ENCODE measurements at places on chromosomes 1 and 21.

DNA sequence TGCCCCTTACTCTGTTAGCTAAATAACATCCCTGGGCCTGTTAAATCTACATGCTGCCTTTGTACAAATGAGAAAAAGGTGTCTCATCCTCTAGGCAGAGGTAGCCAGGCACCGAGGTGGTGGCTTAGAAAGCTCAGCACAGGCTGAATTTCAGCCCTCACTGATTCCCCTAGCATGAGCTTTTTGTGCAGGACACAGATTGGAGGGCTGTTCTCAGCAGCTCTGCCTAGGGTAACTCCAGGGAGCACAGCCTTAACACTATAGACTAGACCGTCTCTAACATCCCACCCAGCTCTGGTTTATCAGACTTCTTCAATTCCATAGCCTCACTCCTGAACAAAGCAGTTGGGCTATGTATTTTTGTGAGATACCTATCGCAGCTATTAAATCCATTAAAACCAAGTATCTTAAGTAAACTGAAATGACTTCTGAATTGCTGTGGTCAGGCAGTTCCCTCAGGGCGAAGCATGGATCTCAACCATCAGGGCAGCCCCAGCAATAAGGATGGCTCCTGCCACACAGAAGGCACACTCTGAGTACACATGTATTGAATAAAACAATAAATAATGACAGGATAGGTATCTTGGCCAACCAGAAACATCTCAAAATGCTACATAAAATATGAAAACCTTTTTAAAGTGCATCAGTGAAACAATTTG is 14.8 kb downstream of the S100A6 start:
- DNase-seq: no peak

- no peak for DNase-seq
Observed at GRCh38 chr1:228303596-228303995, 95.8 kb downstream of the OBSCN start.

DNA sequence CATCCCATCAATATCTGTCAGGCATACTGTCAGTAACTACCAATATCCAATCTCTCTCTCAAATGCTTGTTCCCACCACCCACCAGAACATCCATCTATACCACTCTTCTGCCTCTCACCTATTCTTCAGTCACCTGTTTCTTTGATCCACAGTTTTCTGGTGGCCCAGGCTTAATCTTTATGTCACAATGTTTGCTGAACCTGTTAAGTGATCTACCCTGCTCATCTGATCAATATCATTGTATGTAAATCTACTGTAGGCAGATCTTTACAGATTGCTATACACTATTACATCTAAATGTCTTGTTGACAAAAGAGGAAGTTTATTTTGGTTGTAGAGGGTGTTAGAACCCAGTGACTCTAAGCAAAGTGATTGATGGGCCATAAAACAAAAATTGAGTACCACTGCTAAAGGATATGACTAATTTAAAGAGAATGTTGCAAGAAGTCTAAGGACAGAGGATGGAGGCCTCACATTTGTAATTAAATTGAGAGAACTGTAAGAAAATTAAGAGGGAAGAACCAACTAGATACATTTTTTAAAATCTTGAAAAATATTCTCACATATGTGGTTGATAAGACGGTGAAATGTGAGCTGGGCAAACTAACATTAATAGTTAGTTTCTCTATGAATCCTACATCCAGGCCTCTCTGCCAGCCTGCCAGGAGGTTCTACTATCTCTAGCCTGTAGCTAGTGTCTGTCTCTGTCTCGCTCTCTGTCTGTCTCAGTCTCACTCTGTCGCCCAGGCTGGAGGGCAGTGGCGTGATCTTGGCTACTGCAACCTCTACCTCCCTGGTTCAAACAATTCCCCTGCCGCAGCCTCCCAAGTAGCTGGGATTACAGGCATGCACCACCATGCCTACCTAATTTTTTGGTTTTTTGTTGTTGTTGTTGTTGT is 34.1 kb downstream of the EGLN1 start:
- no peak for DNase-seq

DNA sequence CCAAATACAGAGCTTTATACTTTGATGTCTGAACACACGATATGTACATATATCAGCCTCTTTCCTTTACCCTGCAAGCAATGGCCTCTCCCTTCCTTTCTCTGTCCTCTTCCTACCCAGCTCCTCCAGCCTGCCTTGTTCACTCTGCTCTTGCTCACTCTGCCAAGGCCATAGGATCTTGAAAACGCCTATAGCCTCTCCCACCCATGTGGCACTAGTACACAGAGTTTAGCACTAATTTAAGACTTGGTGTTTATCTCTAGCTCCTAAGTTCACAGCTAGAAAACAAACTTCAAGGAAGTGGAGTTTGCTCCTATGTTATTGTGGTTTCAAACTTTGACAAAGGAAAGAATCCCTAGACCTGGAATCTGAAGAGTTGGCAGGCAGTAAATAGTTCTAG is 225.0 kb upstream of the RUNX1 start:
- DNase-seq: no peak

DNA sequence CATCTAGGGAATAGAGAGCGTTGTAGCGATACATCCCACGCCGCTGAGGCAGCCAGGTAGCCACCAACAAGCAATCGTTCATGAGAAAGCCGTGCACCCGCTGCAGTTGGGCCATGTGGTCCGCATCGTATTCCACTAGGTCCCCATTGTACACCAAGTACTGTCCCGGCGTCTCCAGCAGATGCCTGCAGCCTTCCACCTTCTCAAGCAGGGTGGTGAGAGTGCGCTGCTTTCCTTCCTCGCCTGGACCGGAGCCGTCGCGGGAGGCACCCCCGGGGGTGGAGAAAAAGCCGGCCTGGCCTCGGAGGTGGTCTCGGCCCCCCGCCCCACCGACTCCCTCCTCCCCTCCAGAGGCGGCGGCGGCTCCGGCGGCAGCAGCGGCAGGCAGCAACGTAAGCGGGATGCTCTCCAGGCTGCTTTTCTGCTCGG is 595 bp downstream of the EXOC8 start:
- DNase-seq: no peak

GRCh38 chr21:38486706-38487105 is 11.6 kb downstream of the ERG start:
- DNase-seq: no peak

DNA sequence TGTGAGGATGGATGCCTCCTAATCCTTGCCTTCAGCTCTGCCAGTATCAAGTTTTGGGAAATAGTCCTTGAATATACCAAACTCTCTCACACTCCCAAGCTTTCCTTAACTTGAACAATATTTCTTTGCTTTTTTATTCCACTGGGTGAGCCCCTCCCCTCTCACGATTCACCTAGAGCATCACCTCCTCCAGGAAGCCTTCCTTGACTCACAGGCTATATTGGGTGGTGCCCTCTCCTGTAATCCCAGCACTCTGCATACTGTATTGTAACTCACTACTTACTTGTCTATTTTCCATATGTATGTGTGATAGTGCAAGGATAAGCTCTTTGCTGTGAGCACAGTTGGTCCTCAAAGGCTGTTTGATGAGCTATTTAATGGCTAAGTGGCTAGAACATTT is 114.7 kb downstream of the PLXNA2 start:
- DNase-seq: no peak

DNA sequence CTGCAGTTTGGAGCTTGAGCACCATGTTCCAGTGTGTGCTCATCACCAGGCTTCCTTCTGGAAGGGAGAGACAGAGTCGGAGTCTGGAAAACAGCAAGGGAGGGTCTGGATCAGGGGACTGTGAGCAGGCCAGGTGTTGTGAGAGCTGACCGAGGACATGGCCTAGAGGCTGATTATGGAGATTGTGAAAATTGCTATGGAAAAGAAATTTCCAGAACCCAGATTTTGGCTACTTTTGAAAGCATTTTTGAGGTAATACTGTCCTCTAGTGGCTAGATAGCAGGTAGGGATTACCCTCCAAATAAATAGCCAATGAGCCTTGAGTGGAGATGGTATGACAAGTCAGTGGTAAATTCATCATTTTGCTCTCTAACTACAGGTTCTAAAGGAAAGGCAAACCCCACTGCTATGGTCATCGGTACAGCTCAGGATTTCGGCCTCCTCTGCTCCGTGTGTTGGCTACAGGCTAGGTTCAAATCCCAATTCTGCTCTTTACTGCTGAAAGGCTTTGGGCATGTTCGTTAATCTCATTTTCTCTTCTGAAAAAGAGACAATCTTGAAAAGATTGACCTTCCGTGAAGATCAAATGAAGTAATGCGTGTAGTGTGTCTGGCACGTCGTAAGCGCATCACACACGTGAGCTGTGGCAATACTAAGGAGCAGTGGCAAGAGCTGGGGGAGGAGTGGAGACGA is 1.0 kb upstream of the HAO2 start:
- no peak for DNase-seq

- no peak for DNase-seq
Observed at GRCh38 chr1:185627171-185627570, 107.0 kb upstream of the HMCN1 start.

- no peak for DNase-seq
Observed at GRCh38 chr1:52305417-52306226, 60.4 kb downstream of the CC2D1B start.

DNA sequence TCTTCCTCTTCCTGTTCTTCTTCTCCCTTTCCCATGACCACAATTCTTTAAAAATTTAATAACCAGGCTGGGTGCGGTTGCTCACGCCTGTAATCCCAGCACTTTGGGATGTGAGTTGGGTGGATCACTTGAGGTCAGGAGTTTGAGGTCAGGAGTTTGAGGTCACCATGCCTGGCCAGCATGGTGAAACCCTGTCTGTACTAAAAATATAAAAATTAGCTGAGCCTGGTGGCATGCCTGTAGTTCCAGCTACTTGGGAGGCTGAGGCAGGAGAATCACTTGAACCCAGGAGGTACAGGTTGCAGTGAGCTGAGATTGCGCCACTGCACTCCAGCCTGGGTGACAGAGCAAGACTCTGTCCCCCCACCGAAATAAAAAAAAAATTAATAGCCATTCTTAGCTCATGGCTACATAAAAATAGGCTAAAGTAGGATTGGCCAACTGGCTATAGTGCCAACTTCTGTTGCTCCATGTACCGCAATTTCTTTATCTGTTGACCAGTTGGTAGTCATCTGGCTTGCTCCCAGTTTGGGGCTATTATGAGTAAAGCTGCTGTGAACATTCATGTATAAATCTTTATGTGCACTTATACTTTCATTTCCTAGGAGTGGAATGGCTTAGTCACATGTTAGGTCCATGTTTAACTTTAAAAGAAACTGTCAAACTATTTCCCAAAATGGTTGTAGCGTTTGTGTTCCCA is 136.3 kb downstream of the PEX14 start:
- no peak for DNase-seq

Data from chondrocyte (in vitro differentiated cells).